Stimulated activated CD8-positive, alpha-beta memory T cell treated with anti-CD3 and anti-CD28 coated beads, Interleukin-15, amount 100 ng/mL, for 24 hours (primary cell): ENCODE measurements at places on chromosomes 6 and 20.

- no peak for DNase-seq
These were observed 108.6 kb upstream of the SLC2A12 start for GRCh38 chr6:134161041-134161440.

DNA sequence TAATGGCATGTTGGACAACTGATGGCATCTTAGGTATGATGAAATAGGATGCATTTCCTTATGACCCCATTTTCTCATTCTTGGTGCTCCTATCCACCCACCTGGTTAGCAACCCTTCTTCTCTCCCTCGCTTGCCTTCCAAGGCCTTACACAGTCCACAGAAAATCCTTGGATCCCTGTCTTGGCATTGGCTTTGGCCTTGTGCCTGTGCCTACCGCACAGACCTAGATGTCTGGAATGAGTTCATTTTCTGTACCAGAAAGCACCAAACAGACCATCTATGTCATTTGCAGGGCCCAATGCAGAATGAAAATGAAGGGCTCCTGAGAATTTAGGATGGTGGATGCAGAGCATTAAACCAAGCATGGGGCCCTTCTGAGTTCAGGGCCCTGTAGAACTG lies 99.0 kb upstream of the LAMP5 start:
- no peak for DNase-seq

DNA sequence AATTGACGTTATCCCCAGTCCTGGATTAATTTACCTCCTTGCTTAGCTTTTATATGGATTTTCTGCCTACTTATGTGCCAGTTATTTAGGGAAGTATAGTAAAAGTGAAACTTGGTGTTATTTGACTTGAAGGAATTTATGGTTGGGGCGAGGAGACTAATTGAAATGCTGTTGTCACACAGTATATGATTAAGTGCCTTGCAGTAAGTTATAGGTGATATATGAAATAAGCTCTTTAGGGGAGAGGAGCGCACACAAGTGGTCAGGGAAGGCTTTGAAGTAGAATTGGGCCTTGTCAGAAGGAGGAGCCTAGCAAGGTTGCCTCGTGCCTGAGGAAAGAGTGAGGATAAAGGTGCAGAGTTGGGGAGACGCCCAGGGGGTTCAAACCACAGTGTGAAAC lies 20.5 kb downstream of the NCOA7 start:
- no peak for DNase-seq

DNA sequence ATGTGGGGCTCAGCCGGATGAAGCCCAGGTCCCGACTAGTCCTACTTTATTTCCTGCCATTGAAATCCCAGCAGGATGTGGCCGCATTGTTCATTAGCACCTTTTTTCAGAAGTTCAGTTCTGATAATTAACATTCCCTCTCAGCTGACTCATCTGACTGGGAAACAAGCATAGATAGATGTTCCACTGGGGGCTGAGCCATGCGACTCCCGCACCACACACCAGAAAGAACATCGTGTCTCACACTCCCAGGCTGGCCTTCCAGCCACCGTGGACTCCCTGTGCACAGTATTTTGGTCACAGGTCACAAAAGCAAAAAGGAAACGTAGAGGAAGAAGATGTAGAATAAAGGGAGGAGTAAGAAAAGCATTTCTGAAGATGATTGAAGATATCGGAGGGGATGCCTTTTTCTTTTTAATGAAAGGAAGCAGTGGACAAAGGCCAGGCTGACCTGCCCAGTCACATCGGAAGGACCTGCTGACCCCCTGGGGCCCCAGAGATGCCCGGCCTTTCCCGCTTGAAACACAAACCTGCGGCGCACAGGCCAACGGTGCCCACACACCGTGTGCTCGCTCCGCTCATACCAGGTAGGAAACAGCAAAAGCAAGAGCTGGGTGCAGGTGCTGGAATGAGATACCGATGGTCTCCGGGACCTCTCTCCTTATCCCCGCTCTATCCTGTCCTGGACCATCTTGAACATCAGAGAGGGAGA lies 11.8 kb downstream of the RPS6KA2 start:
- DNase-seq: no peak

DNA sequence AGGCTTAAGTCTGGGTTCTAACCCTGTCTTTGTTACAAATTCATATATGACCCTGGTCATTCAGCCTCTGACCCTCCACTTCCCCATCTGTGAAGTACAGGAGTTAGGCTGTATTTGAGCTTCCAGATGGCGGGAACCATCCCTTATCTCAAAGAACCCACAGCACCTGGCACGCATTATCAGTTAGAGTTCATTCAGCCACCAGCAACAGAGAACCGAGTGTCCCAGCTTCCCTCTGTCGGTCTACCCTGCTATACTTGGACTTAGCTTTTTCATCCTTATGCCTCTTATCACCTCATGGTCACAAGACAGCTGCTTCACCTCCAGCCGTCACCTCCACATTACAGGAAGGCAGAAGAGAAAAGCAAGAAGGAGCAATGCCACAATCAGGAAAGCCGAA lies 147.8 kb downstream of the EYA2 start:
- DNase-seq: no peak

DNA sequence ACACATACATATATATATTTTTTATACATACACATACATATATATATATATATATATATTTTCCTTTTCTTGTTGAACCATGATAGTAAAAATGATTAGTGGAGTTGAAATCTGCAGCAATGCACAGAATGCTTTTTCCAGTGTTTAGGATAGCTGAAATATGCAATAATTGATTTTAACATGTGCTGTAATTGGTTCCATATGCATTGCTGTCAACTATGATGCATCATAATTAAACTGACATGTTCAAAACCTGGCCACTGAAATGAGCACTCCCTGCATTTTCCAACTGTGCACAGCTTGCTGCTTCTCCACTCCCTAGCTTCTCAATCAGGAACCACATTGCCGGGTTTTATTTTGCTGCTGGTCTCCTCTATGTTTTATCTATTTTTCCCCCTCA lies 358.3 kb downstream of the PAX1 start:
- no peak for DNase-seq

DNA sequence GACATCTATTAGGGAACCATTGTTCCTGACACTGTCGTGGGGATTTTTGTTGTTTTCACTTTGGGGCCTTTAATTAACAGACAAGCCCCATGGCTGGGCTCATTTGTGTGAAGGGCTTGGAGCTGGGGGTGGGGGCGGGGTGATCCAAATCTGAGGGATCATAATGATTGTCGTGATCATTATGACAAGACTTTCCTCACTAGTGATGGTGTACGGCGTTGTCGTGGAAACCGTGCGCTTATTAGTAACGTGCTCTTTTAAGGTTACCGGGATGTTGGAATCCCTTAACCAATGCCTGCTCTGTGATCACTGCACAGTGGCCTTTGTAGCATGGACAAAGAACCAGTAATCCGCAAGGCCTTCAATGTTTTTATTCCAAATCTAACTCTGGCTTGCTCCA lies 18.6 kb downstream of the PDYN start:
- no peak for DNase-seq

- DNase-seq: no peak
These were observed 65.0 kb upstream of the HIVEP1 start for GRCh38 chr6:11947063-11947462.
